ENCODE measurements at places on chromosomes 16 and 17. TPM values are rescaled to one million over a fixed set of nuclear protein-coding genes. Genes with fewer than 3 reads are reported as not detected.
A peak's percentile ranks its signal among the peaks of the same experiment; 100 is the strongest.

DNA sequence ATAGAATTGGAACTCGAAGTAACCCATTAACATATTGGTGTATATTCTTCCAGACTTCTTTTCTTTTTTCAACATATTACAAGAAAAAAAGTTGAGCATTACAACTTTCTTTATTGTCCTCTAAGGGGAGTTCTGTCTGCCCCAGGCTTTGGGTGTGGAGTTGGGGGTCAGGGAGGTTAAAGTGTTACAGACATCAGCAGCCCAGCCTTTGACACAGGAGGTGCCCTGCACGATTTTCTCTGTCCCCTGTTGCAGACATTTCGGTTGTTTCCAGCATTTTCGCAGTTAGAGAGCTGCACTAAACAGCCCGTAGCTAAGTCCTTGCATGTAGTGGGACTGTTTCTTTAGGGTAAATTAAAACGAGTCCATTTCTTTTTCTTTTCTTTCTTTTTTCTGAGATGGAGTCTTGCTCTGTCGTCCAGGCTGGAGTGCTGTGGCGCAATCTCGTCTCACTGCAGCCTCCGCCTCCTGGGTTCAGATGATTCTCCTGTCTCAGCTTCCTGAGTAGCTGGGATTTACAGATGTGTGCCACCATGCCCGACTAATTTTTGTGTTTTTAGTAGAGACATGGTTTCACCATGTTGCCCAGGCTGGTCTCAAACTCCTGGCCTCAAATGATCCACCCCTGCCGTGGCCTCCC is 13.4 kb upstream of the ADCY7 start:
- peak; percentile 76 for DNase-seq
- H3K36me3 ChIP-seq = no peaks in the 10 kb centered on the region
- H3K27me3 ChIP-seq = no peaks in the 10 kb centered on the region
- peaks cover 15% of the 10 kb centered on the region for H3K4me1 ChIP-seq
- no peak overlapping the region for H3K27ac ChIP-seq
- no peak overlapping the region for H3K4me3 ChIP-seq

DNA sequence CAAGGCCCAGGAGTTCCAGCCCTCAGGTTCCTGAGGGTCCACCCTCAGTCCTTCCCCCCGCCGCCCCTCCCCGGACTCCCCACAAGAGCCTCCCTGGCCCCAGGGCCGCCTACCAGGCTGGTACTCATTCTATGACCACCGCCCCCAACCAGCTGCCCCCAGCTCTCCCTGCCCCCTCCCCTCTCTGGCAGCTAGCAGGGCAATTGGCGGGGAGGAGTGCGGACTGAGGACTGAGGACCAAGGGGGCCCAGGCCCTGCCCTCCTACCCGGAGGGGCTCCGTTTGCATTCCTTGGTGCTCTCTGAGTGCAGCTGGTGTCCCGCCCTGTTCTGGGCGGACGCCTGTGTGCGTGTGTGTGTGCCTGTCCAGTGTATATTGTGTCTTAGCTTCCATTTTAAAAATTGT is 19.1 kb downstream of the UNC13D start:
- H3K4me3 ChIP-seq = no peak overlapping the region
- DNase-seq = no peak
- no peak overlapping the region for H3K27ac ChIP-seq
- H3K36me3 ChIP-seq = peaks cover 52% of the 10 kb centered on the region
- H3K27me3 ChIP-seq = no peaks in the 10 kb centered on the region
- peaks cover 39% of the 10 kb centered on the region for H3K4me1 ChIP-seq

The CBLN1 gene
- total RNA-seq = 0.49 TPM

DNA sequence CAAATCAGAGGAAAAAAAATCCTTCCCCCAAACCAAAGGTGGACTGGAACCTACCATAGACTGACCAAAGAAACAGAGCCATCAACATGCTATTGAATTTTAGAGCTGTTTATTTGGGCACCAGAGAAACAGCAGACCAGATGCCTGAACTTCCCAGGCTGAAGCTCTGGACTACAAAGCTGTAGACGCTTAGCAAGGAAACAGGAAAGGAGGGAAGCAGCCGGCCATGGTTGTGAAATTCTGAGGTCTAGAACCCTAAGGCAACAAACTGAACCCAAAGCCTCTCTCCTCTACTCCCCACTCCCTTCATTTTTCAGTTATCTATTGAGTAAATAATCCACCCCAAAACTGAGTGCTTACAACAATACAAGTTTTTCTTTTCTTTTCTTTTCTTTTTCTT is 45.4 kb upstream of the MEIOC start:
- peaks cover 18% of the 10 kb centered on the region for H3K27me3 ChIP-seq
- no peaks in the 10 kb centered on the region for H3K36me3 ChIP-seq
- no peak overlapping the region for H3K27ac ChIP-seq

The PPP1R27 gene
- not detected for total RNA-seq
